Cortex of kidney (tissue), 1 donor: ENCODE measurements at places on chromosomes 4 and X.

GRCh38 chr4:148015058-148015457 is 283.2 kb downstream of the ARHGAP10 start:
- no peak for DNase-seq

- no peak for DNase-seq
Observed at GRCh38 chrX:70477734-70478075, 33.1 kb downstream of the DLG3 start.

- DNase-seq: no peak
Observed at GRCh38 chr4:164874789-164875188, 2.2 kb upstream of the APELA start.

DNA sequence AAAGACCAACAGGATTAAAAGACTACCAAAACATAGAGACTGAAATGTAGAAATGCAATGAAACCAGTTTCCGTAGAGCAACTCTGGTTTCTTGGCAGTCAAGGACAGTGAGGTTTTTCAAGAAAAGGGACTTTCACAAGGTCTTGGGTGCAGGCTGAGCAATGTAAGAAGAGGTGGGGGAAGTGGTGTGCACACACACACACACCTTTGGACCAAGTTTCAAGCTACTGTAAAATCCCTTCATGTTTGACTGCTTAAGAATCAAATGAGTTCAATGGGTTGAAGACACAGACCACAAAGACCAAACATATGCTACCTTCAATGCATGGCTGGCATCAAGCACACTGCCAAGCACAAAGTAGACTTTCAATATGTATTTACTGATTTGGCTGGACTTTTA is 17.8 kb upstream of the MCF2 start:
- no peak for DNase-seq

GRCh38 chr4:173766171-173766600 is 236.2 kb upstream of the HAND2 start:
- DNase-seq: no peak

DNA sequence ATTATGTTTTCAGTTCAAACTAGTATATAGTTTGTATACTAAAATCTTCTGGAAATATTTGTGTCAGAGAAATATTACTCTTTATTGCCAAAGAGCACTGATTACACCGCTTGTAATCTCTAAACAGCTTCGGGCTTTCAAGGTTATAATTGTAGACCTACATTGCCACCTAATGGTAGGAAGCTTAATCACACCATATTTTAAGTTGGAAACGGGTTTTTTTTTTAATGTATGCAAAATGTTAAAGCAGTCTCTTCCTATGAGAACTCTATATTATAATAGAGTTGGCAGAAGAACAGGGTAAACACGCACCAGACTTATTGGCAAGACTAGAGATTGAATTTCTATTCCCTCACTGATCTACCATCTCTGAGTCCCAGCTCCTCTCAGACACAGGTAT is 19.5 kb upstream of the NFXL1 start:
- DNase-seq: no peak

DNA sequence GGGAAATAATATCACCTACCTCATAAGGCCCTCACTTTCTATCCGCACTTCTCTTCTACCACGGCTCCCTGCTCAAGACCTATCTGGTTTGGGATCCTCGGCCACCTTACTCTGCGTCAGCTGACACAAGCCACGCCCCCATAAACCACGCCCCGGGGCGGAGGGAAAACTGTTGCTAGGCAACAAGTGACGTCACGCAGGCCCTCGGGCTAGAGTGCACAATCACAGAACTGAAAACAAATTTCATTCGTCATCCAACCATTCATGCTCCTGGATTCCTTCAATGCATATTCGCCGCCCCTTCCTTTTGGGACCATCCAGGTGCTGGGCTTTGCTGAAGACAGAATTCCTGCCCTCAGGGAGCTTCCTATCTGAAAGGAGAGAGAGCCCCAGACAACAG is 66.3 kb downstream of the SMC1A start:
- no peak for DNase-seq

DNA sequence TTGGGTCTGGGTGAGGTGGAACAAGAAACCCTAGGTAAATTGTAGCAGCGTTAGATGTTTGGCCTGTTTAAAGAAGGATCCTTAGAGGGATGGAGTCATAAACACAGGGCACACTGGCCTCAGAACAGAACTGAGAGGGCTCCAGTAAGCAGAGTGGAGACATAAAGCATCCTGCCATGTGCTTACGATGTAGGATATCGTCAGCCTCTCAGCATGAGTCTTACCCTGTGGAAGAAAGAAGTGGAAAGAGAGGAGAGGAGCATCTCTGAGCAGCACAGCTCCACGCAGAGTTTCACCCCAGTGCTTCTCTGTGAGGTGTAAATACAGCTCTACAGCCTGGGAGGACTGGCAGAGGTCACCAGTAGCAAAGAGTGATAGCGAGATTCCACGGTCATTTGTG is 27.8 kb upstream of the SORBS2 start:
- no peak for DNase-seq

GRCh38 chrX:50211510-50211909 is 6.9 kb downstream of the CCNB3 start:
- DNase-seq: no peak
